ENCODE measurements at places on chromosomes 3 and 15.

DNA sequence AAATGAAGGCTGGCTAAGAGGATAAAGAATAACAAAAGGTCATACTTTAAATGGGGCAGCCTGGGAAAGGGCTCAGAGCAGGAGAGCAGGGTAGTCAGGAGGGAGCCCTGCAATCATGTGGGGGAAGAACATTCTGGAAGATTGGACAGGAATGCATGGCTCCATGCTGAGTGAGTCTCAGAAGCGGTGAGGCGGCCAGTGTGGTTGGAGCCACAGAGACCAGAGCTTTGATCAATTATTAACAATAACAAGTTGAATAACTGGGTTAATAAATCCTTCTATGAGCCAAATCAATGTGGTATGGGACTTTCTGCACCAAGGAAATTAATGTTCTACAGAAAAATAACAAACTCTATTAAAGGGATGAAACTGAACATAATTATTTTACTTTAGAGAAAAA, 57.9 kb upstream of the DCUN1D1 start:
- DNase-seq, result no peak

GRCh38 chr3:20054549-20054987, 14.3 kb downstream of the KAT2B start:
- no peak for DNase-seq

DNA sequence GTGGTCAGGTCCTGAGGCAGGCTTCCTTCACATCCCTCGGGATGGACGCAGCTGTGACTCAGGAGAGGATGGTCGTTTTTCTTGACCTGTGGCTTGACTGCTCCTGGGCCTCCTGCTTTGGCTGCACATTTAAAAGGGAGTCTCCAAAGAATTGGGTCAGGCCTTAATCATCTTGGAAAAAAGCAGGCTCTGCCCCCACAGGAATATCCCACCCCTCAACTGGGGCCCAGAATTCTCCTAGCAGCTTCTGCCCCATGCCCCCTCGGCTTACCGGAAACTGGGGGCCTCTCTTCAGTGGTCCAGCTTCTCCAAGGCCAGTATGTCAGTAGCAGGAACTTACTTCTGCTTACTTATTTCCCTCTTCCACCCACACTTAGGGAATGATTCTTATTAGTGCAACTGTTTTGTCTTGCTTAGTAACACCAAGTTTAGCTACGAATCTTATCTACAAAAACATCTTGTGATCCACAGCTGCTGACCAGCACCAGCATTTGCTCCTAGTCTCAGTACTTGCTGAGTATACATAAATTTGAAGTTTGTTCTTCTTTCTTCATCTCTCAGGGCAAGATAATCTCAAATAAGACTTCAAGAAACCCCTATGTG, 35.7 kb downstream of the ATG7 start:
- no peak for DNase-seq

GRCh38 chr15:90097475-90097874, 4.8 kb downstream of the IDH2 start:
- DNase-seq, result no peak

DNA sequence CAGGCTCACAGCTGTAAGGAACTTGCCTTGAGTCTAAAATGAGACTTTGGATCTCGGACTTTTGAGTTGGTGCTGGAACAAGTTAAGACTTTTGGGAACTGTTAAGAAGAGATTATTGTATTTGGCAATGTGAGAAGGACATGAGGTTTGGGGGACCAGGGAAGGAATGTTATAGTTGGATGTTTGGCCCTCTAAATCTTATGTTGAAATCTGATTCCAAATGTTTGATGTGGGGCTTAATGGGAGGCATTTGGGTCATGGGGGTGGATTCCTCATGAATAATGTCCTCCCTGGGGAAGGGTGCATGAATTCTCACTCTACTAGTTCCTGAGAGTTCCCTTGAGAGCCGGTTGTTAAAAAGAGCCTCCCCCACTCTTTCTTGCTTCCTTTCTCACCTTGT, 18.5 kb upstream of the CHCHD6 start:
- no peak for DNase-seq

GRCh38 chr15:60655252-60655651, 176.3 kb upstream of the ICE2 start:
- DNase-seq, result no peak

- DNase-seq, result no peak
These were observed 57.0 kb upstream of the NR2F2 start for GRCh38 chr15:96273317-96274086.

DNA sequence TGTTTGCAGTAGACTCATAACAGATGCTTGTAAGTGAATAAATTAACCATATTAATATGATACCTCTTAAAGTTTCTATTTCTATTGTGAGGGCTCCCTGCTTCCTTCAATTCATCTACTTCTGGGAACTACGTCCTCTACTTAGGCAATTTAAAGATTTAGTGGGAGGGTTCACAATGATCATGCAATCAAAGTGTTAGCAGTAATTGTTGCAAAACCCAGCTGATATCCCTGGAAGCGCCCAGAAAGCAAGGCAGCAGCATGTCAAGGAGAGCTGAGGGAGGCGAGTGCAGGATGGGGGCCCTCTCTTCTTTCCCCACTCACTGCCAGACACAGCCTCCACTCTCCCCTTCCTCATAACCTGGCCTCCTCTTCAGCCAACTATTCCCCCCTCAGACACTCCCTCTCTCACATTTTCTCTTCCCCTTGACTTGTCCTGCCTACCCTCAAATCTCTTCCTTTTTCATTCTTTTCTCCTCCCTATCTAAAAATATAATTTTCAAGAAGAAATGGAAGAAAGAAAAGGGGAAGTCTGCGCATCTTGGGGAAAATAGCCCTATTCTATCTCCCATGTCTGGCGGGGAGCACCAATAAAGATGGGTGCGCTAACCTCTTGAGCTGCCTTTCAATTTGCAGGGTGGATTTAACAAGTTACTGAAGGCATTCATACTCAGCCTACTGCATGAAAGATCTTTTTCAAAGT, 6.6 kb downstream of the TMEM212 start:
- DNase-seq, result no peak

DNA sequence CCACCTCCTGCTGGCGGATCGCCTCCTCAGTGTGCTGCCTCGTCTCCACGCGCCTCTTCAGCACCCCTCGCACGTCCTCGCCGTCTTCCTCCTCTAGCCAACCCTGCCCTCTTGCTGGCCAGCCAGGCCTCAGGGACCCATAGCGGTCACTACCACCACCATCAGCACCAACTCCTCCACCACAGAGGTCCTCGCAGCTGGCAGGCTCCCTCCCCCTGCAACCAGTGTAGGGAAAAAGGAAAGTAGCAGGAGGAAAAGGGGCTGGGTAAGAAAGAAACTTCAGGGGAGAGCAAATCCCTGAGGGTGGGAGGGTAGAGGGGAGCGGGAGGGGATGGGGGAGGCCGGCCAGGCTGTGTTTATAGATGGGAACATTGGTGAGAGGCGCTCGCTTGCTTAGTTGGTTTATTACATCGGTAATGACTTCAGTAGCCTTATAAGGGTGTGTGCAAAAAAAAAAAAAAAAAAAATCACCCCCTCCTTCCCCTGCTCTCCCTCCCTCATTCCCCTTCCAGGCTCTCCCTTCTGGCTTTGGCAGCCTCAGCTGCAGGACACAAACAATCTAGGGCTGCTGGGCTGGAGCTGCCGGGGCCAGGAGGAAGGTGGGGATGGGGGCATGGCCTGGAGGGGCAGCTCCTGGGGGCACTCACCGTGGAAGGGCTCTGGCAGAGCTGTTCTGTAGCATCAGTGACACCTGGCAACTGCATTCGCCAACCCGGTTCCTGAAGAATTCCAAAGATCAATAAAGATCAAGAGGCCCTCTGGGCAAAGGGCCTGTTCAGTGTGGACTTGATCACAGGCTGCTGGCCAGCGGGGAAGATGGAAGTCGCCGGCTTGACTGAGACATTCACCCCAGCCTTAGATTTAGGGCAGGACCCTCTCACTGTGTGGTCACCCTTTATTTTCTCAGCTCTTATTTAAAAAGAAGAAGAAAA, 116.2 kb upstream of the HACD2 start:
- no peak for DNase-seq

DNA sequence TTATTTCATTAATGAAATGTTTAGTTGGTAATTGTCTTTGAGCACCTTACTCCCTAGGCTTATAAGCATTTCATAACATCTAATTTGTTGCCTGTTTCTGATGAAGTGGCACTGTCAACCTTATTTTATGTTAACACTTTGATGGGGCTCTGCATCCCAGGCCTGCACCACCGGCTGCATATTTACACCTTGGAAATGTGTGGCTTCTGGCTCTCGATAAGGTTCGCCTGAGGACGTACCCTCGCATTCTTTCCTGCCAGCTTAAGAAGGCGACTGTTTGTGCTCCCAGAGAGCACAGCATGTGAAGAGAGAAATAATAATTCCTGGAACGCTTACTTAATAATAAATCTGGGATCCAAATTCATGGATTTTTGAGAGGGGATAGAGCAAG, 763.3 kb upstream of the CFAP20DC start:
- DNase-seq, result peak; percentile 41
